ENCODE measurements at places on chromosomes 7 and 10. TPM values are rescaled to one million over a fixed set of nuclear protein-coding genes. Genes with fewer than 3 reads are reported as not detected.

GRCh38 chr10:102152545-102152890 lies 329 bp downstream of the NOLC1 start:
- no peak for DNase-seq
- H3K36me3 ChIP-seq = peaks cover 59% of the 10 kb centered on the region
- peak overlapping the region; percentile 73 for H3K4me3 ChIP-seq
- peaks cover 27% of the 10 kb centered on the region for H3K4me1 ChIP-seq
- H3K27ac ChIP-seq = peak overlapping the region; percentile 98

- no peaks in the 10 kb centered on the region for H3K27me3 ChIP-seq
- no peak overlapping the region for H3K4me3 ChIP-seq
- H3K4me1 ChIP-seq = no peaks in the 10 kb centered on the region
- H3K27ac ChIP-seq = peak overlapping the region; percentile 45
- no peak for DNase-seq
Observed at GRCh38 chr7:98186452-98187137, 24.6 kb upstream of the BHLHA15 start.

- H3K4me3 ChIP-seq = no peak overlapping the region
- peaks cover 32% of the 10 kb centered on the region for H3K36me3 ChIP-seq
- peaks cover 30% of the 10 kb centered on the region for H3K4me1 ChIP-seq
- no peak for DNase-seq
- peak overlapping the region; percentile 28 for H3K27ac ChIP-seq
Observed at GRCh38 chr7:134301592-134301991, 15.1 kb downstream of the SLC35B4 start.

- DNase-seq = no peak
- no peak overlapping the region for H3K4me3 ChIP-seq
- H3K27me3 ChIP-seq = no peaks in the 10 kb centered on the region
Observed at GRCh38 chr10:74056050-74056818, 58.3 kb downstream of the VCL start.

DNA sequence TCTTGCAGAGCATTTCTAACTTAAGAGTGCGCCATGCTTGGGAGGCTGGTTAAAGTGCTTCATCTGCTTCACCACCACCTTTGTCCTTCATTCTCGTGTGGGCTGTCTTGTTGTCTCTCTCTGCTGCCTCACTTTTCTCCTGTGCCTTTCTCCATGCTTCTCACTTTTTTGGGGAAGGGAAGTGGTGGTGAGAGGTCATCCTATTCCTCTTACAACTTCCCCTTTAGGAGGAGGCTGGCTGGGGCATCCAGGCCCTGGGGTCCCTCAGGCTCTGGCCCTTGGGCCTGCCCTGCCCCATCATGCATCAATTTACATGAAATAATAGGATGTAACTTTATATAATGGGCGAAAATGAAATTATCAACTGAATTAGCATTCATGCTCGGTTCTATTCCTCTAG lies 39.9 kb upstream of the PIP4K2A start:
- no peak for DNase-seq
- H3K27me3 ChIP-seq = no peaks in the 10 kb centered on the region
- H3K27ac ChIP-seq = no peak overlapping the region
- no peaks in the 10 kb centered on the region for H3K36me3 ChIP-seq

DNA sequence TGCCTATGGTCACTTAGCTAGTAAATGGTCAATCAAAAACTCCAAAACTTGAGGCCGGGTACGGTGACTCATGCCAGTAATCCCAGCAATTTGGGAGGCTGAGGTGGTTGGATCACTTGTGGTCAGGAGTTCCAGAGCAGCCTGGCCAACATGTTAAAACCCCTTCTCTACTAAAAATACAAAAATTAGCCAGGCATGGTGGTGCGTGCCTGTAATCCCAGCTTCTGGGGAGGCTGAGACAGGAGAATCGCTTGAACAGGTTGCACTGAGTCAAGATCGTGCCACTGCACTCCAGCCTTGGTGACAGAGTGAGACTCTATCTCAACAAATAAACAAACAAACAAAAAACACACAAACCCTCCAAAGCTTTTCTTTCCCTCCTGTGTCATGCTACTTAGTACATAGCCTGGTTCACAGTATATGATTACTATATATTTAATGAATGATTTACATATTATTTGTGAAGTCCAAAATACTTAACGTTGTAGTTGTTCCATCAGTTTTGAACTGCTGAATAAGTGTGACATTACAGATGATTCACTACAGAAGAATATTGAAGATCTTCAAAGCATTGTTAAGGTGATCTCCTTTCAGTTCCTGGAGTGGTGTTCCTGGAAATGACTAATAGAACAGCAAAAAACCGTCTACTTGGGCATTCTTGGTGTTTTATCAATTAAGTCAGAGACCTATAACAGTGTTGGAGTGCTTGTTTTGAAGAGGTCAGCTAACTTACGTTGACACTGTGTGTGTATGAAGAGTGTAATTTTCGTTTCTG lies 72.9 kb downstream of the ADK start:
- no peak overlapping the region for H3K4me3 ChIP-seq
- no peaks in the 10 kb centered on the region for H3K4me1 ChIP-seq
- no peaks in the 10 kb centered on the region for H3K27me3 ChIP-seq
- no peaks in the 10 kb centered on the region for H3K36me3 ChIP-seq
- H3K27ac ChIP-seq = no peak overlapping the region

DNA sequence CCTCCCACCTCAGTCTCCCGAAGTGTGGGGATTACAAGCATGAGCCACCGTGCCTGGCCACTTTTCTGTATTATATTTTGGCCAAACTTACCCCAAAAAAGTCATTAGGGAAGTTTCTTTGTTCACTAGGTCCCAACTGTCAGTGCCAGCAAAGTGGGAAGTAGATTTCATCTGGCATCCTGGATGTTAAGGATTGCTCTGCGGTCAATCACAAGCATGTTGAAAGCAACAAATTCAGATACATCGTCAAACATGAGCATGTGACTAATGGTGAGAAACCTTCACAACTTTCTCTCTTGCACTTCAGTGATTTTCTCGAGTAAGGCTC lies 14.3 kb upstream of the LRRC17 start:
- H3K4me3 ChIP-seq = no peak overlapping the region
- no peak for DNase-seq
- H3K36me3 ChIP-seq = no peaks in the 10 kb centered on the region
- H3K27me3 ChIP-seq = no peaks in the 10 kb centered on the region
- H3K4me1 ChIP-seq = peaks cover 8% of the 10 kb centered on the region
- no peak overlapping the region for H3K27ac ChIP-seq

- no peaks in the 10 kb centered on the region for H3K27me3 ChIP-seq
- DNase-seq = no peak
- no peaks in the 10 kb centered on the region for H3K36me3 ChIP-seq
- no peak overlapping the region for H3K27ac ChIP-seq
- H3K4me1 ChIP-seq = no peaks in the 10 kb centered on the region
Observed at GRCh38 chr7:155965010-155965409, 152.7 kb upstream of the SHH start.

DNA sequence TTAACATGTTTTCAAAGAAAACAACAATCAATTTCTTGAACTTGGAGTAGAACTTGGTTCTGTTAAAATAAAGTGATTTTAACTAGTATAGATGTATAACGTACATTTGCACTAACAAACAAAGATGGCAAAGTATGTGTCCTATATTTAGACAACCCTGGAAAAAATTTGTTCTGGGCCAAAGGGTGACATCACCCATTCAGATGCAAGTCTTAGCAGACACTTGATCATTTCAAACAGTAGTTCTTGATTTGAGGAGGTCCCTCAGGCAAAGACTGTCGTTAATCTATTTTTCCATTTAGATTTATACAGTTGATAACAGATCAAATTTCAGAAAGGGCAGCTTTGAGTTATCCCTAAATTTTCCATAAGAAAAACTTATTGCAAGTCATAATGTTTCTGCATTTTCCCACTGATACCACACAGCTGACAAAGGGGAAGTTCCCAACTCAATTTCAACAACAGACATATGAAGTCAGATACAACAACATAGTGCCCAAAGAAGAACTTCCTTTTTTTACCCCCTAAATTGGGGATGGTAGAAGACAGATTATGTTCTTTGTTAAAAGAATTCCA lies 5.2 kb downstream of the NMT2 start:
- peaks cover 20% of the 10 kb centered on the region for H3K4me1 ChIP-seq
- H3K4me3 ChIP-seq = no peak overlapping the region
- H3K27ac ChIP-seq = no peak overlapping the region
- H3K36me3 ChIP-seq = no peaks in the 10 kb centered on the region
- no peak for DNase-seq
- no peaks in the 10 kb centered on the region for H3K27me3 ChIP-seq

- H3K27me3 ChIP-seq = no peaks in the 10 kb centered on the region
- no peak overlapping the region for H3K4me3 ChIP-seq
- H3K36me3 ChIP-seq = no peaks in the 10 kb centered on the region
- H3K4me1 ChIP-seq = peaks cover 60% of the 10 kb centered on the region
- DNase-seq = no peak
Observed at GRCh38 chr10:11161096-11161495, 143.4 kb downstream of the CELF2 start.

GRCh38 chr7:139541600-139542307 lies 18.3 kb downstream of the CLEC2L start:
- no peaks in the 10 kb centered on the region for H3K27me3 ChIP-seq
- H3K36me3 ChIP-seq = no peaks in the 10 kb centered on the region
- no peak overlapping the region for H3K4me3 ChIP-seq
- H3K27ac ChIP-seq = no peak overlapping the region
- DNase-seq = no peak

DNA sequence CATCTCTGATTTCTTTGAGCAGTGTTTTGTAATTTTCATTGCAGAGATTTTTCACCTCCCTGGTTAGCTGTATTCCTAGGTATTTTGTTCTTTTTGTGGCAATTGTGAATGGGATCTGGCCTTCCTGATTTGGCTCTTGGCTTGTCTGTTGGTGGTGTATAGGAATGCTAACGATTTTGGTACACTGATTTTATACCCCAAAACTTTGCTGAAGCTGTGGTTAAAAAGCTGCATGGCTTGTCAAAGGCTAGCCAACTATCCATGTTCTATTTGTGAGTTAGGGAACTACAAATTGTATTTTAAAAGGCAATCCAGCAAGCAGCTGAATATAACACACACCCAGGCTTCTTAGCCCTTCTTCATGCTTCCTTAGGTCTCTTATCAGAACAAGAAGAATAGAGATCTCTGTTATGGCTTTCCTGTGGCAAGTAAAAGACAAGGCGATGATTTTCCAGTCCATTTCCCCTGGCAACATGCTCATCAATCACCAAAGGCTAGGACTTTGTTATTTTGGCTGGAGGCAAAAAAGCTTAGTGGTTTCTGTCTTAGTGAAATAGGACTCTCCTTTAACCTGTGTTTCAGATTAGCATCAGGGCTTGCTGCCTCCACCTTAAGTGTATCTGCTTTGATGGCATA lies 77.5 kb downstream of the CDK6 start:
- no peak for DNase-seq
- peaks cover 22% of the 10 kb centered on the region for H3K4me1 ChIP-seq
- H3K36me3 ChIP-seq = no peaks in the 10 kb centered on the region
- H3K4me3 ChIP-seq = no peak overlapping the region
- H3K27ac ChIP-seq = no peak overlapping the region

GRCh38 chr10:60896810-60897209 lies 47.2 kb downstream of the RHOBTB1 start:
- no peak overlapping the region for H3K4me3 ChIP-seq
- no peak overlapping the region for H3K27ac ChIP-seq
- no peaks in the 10 kb centered on the region for H3K36me3 ChIP-seq
- peaks cover 27% of the 10 kb centered on the region for H3K4me1 ChIP-seq

DNA sequence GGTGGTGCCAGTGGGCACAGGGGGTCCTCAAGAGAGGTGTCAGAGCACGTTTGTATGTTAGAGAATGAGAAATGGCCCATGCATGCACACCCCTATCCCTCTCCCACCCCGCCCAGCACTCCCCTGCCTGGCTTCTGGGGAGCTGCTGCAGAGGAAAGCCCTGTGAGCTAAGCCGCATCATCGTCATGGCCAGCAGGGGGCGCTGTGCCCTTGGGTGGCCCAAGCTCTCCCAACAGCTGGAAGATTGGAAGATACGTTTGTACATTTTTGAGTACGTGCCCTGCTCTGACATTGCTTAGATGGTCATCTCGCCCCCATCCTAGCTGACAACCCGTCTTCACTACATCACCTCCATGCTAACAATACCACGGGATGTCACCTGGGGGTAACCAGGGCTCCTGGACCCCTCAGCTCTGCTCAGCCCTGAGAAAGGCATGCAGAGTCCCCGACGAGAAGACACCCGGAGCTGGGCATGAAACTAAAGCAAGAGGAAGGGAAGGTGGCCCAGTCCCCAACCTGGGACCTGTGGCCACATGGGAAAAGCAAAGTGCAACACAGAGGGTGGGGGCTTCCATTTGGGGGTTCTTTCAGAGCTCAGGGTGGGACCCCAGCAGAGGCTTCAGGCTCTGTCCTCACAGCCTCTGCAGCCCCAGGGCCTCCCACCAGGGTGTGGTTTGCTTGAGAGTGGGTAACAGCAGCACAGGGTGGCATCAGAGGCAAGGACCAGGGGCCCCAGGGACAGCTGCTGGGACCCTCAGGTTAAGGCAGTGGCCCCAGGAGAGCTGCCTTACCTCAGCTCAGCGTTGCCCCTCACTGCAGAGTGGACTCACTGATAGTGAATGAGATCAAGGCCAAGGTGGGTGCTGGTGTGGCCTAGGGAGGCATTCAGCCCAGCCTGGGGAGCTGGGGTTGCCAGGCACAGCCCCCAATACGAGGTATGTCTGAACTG lies 136.6 kb downstream of the PTPN20 start:
- DNase-seq = no peak
- H3K4me1 ChIP-seq = peaks cover 13% of the 10 kb centered on the region
- H3K27ac ChIP-seq = no peak overlapping the region
- no peak overlapping the region for H3K4me3 ChIP-seq
- no peaks in the 10 kb centered on the region for H3K27me3 ChIP-seq

GRCh38 chr7:157278791-157279724 lies 57.7 kb upstream of the DNAJB6 start:
- H3K36me3 ChIP-seq = no peaks in the 10 kb centered on the region
- H3K27me3 ChIP-seq = no peaks in the 10 kb centered on the region
- peak overlapping the region; percentile 31 for H3K27ac ChIP-seq
- H3K4me3 ChIP-seq = peak overlapping the region; percentile 64

The ZP3 gene
- total RNA-seq = not detected

The LMOD2 gene
- total RNA-seq = not detected

The MYOF gene
- 71.2 TPM for total RNA-seq

The TUBAL3 gene
- not detected for total RNA-seq

The CTAGE8 gene
- total RNA-seq = 1.5 TPM

The TDRD1 gene
- total RNA-seq = 0.13 TPM

The OGDHL gene
- total RNA-seq = 1.0 TPM

Measured in esophagus muscularis mucosa (tissue), 4 donors.